IMR-90 (cell line): ENCODE measurements at places on chromosomes 6 and 20.
A peak's percentile ranks its signal among the peaks of the same experiment; 100 is the strongest.

DNA sequence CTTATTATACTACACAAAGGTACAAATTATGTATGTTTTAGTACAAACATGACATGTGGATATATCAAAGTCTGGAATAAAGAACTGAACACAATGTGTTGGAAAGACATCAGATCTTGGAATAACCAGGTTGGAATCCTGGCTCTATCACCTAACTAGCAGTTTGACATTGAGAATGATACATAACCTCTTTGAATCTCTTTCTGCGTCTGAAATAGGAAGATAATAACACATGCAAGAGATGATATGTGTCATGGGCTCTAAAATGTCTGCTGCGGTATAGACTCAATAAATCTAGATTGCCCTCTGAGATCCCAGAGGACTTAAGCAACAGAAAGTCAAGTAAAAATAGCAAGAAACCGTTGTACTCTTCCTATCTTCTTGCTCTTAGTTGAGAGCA lies 66.8 kb upstream of the CCN2 start:
- DNase-seq = no peak

DNA sequence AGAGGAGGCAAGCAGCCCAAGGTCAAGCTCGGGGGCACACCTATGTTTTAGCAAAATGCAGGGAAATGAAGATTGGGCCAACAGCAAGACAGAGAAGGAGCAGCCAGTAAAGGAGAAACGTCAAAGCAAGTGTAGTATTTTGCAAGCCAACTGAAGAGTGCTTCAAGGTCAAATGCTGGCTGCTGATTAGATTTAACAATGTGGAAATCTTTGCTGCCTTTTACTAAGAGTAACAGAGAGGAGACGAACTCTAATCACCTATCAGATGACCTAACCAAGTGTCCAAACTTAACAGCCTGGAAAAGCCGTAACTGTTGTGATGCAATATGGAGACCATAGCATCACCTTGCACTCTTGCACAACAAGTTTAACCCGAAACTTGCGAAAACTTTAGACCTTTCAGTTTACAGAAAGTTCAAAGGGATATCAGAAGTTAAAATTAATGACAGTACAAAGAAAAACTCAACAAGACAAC lies 30.4 kb downstream of the AKIRIN2 start:
- DNase-seq = no peak

GRCh38 chr20:25136643-25137559 lies 55.0 kb upstream of the VSX1 start:
- DNase-seq = peak; percentile 87

DNA sequence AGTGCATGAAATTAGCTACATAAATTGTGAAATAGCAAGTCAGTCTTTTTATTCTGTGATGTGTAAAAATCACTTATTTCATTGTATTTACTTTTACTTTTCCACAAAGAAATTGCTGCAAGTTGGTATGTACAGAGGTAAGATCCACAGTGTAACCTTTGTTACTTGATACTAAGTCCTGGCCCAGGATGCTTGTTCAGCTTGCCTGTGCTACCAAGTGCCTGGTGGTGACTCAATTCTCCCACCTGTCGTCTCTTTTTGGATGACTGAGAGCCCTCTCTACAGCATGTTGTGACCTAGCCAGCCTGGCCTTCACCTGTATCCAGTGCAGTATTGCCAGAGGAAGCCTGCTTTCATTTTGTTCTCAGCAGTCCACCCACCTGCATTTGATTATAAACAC lies 54.9 kb downstream of the ANKRD6 start:
- DNase-seq = no peak

GRCh38 chr20:57703013-57703412 lies 6.8 kb downstream of the PMEPA1 start:
- DNase-seq = no peak

- no peak for DNase-seq
Measured at GRCh38 chr6:69895396-69895795, 29.0 kb downstream of the COL19A1 start.

GRCh38 chr6:26056583-26057350 lies 30.5 kb upstream of the HFE start:
- DNase-seq = peak; percentile 11
